Suppressor macrophage (primary cell): ENCODE measurements at places on chromosomes 7 and 10.

GRCh38 chr7:149779502-149779805 is 6.1 kb upstream of the ZNF467 start:
- DNase-seq, result no peak

DNA sequence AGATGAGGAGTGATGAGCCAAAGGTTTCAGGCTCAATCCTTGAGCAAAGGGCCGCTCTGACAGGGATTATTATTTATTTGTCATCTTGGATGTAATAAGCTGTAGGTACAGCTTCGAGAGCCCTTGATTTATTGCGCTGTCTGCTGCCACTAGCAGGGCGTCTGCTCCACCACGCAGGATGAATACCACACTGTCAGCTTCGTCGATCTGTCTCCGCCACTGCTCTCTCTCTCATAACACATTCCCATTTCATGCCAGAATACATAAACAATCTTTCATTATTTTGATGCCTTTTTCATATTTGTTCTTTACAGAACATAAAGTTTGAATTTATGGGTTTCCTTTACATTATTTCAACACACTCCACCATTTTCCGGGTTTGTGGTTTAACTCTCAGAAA is 276.6 kb downstream of the LRMDA start:
- DNase-seq, result no peak

DNA sequence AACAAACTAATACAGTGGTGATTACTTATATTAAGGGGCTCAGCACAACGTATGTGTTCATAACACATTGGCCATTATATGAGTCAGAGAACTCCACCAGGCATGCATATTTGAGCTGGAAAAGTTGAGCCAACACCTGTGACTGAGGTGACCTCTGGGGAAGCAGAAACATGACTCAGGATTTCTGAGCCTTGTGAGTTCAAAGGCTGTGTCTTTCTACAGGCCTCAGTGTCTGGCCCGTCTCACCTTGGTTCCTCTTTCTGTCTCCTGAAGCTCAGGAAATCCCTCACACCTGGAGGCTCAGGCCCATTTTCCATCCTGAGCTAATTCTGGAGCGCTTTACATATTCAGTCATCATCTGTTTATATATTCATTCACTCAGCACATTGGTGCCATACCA is 230.9 kb upstream of the AGK start:
- no peak for DNase-seq

DNA sequence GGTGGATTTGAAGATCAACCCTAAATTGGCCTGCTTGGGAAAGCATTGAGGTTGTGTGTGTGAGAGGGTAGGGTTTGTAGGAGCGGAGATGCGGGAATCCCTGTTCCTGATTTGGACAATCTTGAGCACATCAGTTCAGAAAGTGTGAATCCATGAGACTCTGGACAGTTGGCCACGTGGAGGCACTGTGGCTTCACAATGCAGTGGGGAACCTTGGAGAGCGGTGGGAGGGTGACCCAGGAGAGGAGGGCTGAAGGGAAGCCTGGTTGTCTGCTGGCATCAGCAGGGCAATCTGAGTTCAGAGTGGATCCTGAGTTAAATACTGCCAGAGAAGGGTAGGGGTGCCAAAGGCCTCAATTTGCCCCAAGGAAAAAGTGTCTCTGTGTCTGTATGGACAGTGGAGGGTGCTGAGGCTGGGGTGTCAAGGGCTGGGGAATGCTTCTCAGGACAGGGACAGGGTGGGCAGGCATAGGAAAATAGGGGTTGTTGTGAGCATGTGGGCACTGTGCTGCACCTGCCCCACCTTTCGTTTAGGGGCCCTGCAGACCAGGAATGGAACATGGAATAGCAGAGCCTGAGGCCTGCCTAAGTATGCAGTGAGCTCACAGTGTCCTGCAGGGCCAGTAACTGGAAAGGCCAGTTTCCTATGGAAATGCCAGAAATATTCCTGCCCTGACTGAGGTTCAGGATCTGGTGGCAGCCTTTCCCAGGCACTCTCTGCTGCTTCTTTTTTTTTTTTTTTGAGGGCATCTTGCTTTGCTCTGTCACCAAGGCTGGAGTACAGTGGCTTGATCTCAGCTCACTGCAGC is 162.9 kb upstream of the PRSS58 start:
- DNase-seq, result peak; percentile 40

- no peak for DNase-seq
Measured at GRCh38 chr7:128210590-128211570, 30.2 kb upstream of the LEP start.

DNA sequence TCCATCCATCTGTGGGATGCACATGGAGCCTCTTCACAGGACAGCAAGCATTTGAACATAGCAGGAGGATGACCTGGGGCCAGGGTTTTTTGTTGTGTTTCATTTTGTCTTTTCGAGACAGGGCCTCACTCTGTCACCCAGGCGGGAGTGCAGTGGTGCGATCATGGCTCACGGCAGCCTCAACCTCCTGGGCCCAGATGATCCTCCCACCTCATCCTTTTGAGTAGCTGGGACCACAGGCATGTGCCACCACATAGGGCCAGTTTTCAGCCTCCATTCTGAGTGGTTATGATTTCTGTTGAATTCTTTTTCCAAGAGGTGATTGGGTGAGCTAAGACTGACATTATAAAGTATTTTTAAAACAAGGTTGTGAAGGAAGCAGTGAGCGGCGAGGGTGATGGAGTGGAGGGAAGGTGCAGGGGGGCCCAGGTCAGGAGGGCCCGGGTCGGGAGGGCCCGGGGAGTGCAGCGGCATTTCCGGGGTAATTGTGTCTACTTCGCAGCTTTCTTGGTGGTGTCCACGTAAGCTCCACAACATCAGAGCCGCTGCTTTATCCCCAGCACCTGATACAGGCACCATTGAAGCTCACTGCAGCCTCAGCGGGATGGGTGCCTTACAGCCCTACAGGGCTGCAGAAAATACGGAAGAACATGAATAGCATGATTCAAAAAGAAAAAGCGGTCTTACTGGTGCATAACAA is 12.0 kb upstream of the LARP4B start:
- no peak for DNase-seq

- no peak for DNase-seq
Measured at GRCh38 chr10:88805361-88805760, 2.8 kb downstream of the LIPM start.

GRCh38 chr10:131736321-131736980 is 164.4 kb upstream of the PPP2R2D start:
- no peak for DNase-seq

- no peak for DNase-seq
Measured at GRCh38 chr7:320297-320696, 30.3 kb downstream of the FOXL3 start.

GRCh38 chr10:87558333-87558732 is 53.6 kb downstream of the MINPP1 start:
- no peak for DNase-seq

DNA sequence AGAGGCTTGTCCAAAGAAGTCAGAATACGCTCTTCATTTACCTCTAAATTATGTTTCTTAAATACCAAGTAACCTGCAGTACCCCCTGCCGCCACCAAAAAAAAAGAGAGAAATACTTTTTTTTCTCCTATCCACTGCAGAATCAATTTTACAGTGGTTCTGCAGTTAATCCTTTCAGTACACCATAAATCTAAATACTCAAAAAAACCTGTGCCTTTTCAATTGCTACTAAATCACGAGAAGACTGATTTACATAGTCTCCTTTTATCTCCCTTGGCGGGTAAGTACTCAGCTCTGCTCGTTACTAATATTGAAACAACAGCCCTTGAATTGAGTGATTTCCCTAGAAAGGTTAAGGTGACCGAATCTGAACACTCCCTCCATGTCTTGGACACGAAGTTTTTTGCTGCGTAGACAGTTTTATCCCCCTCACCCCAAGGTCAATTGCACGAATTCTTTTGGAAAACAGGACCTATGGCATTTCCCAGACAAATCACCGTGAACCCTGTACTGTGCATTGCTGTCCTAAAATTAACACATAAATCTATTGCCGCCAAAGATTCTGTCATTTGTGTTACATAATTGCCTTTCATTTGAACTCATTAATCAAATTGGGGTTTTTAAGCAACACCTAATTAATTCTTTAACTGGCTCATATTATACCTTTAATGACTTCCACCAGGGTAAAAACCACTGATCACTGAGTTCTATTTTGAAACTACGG is 512 bp upstream of the VIM start:
- peak; percentile 35 for DNase-seq

GRCh38 chr7:19623676-19624075 is 85.2 kb downstream of the POLR1F start:
- DNase-seq, result no peak

GRCh38 chr10:74039561-74040145 is 41.7 kb downstream of the VCL start:
- DNase-seq, result peak; percentile 39

DNA sequence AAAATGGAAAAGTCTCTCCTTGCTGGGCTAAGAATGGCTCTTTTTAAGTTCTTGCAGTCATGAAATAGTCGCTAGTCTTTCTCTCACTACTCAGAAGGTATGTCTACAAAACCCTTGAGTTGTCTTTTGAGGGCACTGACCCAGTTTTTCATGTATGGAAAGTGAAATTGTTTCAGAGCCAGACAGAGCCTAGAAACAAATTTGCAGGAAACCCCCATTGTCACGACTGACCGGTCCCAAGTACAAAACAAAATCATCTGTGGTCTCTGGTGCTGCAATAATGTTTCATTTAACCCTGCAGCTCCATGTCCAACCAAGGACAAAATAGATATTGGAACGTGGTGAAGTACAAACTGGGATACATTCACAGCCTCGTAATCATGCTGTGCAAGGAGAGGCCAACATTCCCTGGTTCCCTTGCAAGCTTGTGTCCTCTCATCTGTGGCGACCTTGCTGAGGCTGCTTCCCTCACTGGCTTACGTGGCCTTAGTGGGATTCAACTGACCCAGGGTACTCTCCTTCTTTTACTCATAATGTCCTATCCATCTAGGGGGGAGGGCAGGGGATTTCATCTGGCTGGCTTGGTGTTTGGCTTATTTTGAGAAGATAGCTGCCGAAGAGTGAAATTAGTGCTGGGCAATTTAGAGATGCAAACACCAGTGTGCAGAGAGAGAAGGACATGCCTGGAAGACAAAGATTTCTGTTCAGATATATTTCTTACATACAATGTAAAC is 172.5 kb downstream of the IPMK start:
- DNase-seq, result no peak

- DNase-seq, result no peak
Measured at GRCh38 chr10:86362129-86362527, 4.5 kb downstream of the GRID1 start.

DNA sequence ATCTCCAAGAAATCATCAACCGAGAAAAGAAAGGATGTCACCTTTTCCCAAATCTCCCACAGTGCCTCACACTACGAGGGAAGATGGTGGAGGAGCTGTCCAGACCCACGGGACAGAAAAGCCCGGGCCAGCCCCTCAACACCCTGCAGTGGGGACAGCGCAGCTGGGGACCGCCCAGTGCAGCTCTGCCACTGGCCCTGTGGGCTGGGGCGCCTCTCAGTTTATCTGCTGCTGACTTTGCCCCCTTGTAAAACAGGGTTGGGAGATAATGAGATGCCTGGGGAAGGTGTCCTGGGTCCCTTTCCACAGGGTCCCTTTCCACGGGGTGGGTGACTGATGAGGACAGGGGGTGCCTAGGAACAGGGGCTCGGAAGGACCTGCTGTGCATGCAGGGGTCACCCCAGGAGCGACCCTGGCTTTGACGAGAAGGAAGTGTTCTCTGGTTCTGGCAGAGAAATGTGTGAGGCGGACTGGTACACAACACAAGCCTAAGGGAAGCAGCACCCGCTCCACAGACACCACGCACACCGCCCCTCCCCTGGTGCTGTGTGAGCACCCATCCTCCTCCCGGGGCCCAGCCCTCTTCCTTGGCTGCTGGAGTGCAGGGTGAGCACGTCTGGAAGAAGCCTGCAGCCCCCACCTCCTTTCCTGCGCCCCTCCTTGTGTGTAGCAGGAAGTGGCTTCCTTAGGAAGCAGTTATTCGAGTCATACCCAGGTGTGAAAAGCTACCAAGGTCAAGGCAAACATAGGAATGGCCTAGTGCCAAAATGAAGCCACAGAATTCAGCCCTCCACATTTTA is 339.9 kb downstream of the DNAJB6 start:
- DNase-seq, result no peak

GRCh38 chr7:73812996-73813395 is 17.8 kb upstream of the CLDN4 start:
- no peak for DNase-seq

DNA sequence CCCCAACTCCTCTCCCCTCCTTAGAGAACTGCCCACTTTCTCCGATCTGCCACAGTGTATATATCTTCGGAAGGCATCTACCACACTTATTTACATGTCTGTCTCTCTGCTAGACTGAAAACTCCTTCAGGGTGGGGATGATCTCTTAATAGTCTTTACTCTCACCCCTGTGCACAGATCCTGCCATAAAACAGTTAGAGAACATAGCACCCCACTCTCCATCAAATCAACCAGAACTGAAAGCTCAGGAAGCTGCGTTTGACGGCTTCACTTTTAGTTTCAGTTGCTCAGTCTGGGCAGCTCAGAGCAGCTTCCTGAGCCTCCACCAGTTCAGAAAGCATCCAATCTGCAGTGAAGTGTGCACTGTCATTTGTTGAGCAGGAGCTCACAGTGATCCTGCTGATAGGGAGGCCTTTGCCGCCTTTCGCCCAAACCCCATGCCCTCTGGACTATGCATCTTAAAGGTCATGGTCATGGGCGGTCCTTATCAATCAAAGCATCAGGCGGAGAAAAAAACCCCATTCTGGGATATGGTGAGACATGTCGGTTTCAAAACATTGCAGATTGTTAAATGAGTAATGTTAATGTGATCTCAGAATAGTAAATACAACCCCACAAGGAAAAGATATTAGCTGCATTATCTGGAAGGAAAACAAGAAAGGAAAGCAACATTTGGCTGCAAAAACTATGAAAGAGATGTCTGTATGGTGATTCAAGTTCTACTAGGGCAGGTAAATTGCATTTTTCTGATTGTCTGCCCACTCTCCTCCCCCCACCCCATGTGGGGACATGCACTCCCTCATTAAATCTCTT is 167.1 kb upstream of the ADO start:
- peak; percentile 75 for DNase-seq

DNA sequence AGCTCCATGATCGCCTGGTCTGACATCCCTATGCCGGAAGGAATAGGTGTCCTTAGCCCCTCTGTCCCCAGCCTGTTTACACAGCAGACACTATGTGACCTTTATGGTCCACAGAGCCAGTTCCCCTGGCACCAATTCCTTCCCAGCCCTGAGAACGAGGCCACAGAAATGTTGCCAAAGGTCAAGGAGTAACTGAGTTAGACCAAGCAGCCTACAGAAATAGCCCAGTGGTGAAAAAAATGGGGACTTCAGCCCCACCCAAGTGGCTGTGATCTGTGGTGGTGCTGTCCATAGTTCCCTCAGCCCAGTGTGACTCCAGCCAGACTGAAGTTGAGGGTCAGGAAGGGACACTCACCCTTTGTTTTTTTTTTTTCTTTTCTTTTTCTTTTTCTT is 2.5 kb downstream of the PGAM2 start:
- no peak for DNase-seq
